ENCODE measurements at places on chromosomes 6 and 20.

DNA sequence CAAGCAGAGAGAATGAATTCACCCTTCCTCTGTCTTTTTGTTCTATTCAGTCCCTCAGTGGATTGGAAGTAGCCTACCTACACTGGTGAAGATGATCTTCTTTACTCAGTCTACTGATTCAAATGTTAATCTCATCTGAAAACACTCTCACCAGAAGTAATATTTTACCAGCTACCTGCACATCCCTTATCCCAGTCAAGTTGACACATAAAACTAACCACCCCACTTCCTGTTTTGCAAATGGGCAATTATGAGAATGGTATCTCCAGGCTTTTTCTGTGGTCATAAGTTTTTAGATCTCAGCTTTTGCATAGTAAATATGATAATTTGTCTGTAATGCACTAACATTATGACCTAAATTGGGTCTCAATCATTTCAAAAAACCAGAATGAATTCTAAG lies 228.8 kb upstream of the ECI2 start:
- DNase-seq: no peak

GRCh38 chr6:115203381-115203780 lies 857.3 kb downstream of the FRK start:
- DNase-seq: no peak

DNA sequence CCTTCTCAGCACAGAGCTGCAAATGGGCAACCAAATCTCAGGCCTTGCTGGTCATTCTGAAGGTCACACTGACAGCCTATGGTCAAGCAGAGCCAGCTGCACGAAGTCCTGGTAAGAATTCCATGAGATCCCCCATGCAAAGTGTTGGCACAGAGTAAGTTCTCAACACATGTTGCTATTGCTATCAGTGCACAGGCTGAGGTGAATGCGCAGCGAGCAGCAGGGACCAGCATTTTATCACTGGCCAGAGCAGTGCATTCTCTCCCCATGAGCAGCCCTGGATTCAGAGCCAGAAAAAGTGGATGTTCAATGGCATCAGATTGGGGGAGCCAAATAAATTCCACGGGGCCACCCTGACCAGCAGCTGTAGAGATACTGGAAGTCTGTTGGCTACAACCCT lies 44.1 kb upstream of the TOP1 start:
- DNase-seq: no peak

DNA sequence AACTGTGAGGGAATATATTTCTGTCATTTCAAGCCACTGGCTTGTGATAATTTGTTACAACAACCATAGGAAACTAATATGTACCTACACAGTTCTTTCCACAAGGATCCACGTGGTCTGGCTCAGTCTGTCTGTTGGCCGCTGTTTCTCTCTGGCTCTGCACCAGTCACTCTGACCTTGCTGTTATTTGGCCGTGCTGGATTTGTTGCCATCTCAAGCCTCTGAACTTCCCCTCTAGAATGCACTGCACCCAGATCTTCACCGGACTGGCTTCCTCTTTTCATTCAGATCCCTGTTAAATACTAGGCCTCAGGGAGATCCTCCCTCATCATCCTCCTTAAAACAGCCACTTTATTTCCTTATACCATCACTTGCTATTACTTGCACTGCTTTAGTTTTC lies 446.8 kb downstream of the TFAP2B start:
- no peak for DNase-seq

DNA sequence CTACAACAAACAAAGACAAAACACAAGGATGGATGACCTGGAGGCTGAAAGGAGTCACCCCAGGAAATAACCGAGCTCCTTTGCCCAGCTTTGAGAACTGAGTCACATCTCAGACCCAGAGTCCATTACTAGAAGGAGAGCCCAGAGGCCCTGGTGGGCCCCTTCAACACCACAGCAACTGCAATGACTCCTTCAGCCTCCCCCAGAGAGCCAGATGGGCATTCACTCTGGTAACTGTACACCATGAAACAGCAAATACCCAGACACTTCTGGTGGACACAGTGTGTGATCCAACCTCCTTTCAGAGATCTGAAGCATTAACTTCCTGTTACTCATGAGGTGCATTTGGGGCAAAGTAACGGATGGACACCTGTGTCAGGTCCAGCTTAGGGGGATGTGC lies 22.6 kb downstream of the RAET1L start:
- DNase-seq: no peak
